Erythroblast (primary cell): ENCODE measurements at places on chromosomes 16 and 17.

DNA sequence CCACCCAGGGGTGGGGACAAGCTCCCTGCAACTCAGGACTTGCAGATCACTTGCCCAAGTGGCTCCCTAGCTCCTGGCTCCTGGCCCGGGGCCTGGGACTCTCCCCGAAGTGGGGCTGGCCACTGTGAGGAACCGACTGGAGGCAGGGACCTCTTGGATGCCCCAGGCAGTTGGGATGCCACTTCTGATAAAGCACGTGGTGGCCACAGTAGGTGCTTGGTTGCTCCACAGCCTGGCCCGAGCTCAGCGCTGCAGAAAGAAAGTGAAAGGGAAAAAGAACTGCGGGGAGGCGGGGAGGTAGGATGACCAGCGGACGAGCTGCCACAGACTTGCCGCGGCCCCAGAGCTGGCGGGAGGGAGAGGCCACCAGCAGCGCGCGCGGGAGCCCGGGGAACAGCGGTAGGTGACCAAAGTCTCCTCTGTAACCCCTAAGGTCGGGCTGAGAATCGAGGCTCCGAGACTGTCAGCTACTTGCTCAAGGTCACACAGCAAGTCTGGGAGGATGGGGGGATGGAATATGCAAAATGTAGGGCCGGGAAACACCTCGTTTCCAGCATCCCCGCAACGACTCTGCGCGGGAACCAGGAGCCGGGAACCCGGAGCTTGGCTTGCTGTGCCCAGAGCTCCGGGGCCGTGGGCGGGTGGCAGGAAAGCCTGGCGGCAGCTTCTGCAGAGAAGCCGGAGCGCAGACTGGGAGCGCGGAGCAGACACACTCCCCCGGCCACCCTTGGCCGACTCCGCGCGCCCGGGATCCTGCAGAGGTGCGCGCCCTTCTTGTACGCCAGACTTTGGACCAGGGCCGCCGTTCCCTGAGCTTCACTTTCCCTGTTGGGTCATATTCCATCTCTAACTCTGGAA, 1.9 kb downstream of the CIITA start:
- peak; percentile 10 for DNase-seq

DNA sequence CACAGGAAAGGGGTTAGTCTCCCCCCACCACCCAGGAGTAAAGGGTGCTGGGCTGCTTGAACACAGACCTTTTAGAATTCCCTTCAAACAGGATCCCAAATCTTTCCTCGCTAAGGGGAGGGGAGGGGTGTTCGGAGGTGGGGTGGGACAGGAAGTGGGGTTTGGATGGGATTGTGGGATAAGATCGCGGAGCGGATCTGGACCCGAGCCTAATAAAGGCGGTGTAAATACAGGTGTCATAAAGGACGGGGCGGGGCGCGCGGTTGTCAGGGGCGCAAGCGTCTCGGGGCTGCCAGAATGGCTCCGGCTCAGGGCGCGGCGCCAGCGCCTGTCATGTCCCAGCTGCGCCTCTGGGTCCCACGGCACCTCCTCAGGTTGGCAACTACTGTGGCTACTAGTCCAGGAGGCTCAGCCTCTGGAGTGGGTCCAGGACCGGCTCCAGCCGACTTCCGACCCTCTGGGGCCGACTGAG, 59.8 kb upstream of the FBXO47 start:
- DNase-seq, result peak; percentile 9

GRCh38 chr17:70256751-70257150, 87.4 kb downstream of the KCNJ2 start:
- DNase-seq, result no peak

DNA sequence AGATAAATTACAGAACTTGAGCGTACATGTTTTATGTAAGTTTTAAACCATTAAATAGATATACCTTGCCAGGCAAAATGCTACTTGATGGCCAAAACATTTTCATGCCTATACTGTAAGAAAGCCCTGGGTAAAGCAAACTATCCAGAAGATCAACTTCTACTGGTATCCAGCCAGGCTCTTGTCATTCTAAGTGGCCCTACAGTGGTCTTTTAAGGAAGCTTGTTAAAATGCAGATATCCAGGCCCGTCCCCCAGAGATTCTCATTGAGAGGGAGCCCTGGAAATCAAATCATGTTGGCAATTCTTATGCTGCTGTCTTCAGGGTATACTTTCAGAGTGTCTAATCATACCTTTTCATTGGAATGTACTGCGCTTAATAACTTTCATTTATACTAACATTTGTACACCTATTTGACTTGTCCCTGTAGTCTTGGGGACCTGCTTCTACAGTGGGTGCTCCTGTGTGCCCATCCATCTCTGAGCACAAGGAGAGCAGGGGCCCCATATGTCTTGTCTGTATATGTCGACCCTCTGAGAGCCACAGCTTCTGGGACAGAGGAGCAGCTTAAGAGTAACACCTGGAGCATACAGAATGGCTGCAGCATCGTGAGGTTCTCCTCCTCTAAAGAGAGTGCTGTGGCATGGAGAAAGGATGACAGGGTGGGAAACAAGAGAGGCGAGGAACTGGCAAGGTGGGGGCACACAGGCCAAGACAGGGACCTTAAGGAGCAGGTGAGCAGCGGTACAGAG, 43.6 kb upstream of the ANKFY1 start:
- DNase-seq, result no peak

- no peak for DNase-seq
These were observed 181.1 kb downstream of the CHD9 start for GRCh38 chr16:53235851-53236250.
